Substantia nigra (tissue), 51 donors: ENCODE measurements at places on chromosomes 6 and 20.

DNA sequence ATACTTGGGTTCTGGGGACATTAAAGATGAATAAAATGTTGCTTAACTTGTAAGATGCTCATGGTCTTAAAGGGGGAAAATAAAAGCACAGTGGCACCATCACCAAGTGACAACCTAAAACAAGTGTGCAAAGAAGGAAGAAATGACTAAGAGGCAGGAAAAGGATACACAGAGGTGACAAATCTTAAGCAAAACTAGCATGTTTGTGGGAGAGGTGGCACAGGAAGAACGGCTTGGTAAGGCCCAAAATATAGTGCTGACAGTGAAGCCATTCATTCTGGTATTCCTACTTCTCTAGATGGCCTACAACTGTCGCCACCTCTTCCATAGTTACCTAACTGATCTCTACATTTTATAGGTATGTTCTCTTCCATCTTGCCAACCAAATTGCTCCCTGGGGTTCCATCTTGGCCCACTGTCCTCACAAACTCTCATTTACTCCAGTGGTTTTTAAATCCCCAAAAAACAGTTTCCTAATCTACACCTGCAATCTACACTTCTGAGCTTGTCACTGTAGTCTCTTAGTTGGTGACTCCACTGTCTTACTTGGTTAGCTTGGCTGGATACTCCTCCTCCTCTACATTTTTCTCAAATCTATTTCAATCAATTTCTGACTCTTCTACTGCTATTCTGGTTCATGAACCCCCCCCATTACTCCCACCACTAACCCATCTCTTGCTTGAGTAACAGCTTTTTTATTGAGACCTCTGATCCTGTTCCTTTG, 33.5 kb downstream of the FAM8A1 start:
- DNase-seq, result no peak

- DNase-seq, result no peak
Measured at GRCh38 chr20:18440403-18440802, 26.4 kb downstream of the DZANK1 start.

- DNase-seq, result no peak
Measured at GRCh38 chr20:57211908-57212533, 54.4 kb downstream of the BMP7 start.

GRCh38 chr6:7776509-7776908, 50.6 kb downstream of the BMP6 start:
- no peak for DNase-seq

DNA sequence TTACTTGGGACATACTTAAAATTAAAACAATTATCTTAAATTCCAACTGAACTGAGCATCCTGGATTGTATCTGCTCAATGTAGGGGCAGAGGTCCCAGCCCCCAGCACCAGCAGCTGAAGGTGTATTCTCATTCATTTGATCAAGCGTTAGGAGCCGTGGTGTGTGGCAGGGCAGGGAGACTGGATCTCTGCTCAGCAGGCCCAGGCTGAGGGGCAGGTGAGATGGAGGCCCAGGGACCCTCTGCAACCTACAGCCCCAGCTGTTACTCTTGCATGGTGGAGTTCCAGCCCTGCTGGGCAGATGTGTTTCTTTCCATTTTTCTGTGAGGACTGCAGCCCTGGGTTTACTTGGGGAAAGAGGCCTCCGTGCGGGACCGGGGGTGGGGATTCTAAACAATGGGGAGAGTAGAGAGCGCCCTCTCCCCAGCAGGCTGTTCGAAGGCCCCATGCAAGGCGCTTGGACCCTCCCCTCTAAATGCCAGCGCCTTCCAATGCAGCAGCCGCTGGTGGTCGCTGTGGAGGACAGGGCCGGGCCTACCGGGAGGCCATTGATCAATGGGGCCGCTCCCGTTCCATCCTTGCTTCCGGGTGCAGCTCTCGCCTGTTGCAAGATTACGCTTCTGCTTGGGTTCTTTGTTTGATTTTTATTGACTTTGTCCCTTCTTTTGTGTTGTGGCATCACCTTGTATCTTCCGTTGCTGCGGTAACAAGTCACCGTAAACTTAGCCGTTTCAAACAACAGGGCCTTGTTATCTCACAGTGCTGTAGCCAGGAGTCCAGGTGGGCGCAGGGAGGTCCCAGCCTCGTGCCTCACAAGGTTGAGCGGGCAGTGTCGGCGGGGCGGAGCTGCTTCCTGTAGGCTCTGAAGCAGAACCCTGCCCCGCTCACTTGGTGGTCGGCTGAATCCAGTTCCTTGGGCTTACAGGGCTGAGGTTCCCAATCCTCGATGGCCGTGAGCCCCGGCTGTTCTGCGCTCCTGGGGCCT, 134.8 kb upstream of the PHACTR3 start:
- no peak for DNase-seq

DNA sequence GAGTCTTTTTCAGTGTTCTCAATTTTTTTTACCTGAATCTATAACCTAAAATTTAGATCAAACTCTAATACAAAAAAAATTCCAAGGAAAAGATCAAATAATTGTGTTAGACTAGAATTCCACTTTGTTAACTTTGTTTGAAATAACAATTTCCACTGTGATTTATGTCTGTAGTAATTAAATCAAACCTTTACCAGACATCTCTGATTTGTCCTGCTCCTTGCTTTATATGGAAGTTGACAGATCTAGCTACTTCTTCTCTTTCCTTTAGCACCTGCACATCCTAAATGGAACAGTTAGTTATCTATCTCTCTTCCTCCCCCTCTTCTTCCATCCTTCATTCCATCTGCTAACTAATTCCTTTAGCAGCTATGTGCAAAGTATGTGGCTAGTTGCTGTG, 99.5 kb upstream of the TMEM30A start:
- DNase-seq, result no peak

GRCh38 chr6:52539607-52540006, 37.3 kb downstream of the TRAM2 start:
- DNase-seq, result no peak

- no peak for DNase-seq
Measured at GRCh38 chr20:41316051-41316450, 1.5 kb downstream of the ZHX3 start.
